T-cell (primary cell): ENCODE measurements at places on chromosomes 6 and 20. TPM values are rescaled to one million over a fixed set of nuclear protein-coding genes. Genes with fewer than 3 reads are reported as not detected.

- no peak for DNase-seq
- no peaks in the 10 kb centered on the region for H3K36me3 ChIP-seq
- H3K27me3 ChIP-seq: peaks cover 51% of the 10 kb centered on the region
- no peak overlapping the region for H3K4me3 ChIP-seq
- no peak overlapping the region for H3K27ac ChIP-seq
Observed at GRCh38 chr20:46260480-46260879, 47.8 kb downstream of the CDH22 start.

DNA sequence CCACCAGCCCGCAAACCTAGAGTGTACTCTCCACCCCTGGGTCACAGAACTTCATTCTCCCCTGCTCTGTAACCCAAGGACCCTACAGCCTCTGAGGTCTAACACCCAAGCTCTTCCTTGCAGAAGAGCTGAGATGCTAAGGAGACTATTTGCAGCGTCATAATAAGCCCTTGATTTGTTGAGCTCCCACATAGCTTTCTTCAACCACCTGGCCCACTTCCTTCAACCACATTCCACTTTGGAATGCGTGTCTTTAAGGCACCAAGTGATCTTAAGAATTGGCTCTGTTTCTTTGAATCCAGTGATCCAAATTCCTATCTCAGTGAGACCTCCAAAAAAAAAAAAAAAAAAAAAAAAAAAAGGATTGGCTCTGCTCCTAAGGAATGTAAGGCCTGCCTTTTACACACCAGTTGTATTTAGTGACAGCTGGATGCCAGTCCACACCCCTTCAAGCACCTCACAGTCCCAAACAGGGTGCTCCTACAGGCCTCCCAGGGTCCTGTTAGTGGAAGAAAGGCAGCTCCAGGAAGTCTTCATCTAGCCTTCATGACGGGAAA lies 106.2 kb downstream of the UBE3D start:
- no peak overlapping the region for H3K27ac ChIP-seq
- no peak for DNase-seq
- no peaks in the 10 kb centered on the region for H3K27me3 ChIP-seq
- no peak overlapping the region for H3K4me3 ChIP-seq

Gene MEP1A
- not detected for total RNA-seq

GRCh38 chr6:157335829-157336228 lies 12.5 kb upstream of the TMEM242 start:
- H3K36me3 ChIP-seq: no peaks in the 10 kb centered on the region
- no peaks in the 10 kb centered on the region for H3K4me1 ChIP-seq
- DNase-seq: no peak
- H3K4me3 ChIP-seq: no peak overlapping the region

GRCh38 chr6:82693094-82693493 lies 329.5 kb downstream of the TPBG start:
- DNase-seq: no peak
- no peak overlapping the region for H3K27ac ChIP-seq
- H3K27me3 ChIP-seq: peaks cover 2% of the 10 kb centered on the region
- no peak overlapping the region for H3K4me3 ChIP-seq

- H3K4me3 ChIP-seq: no peak overlapping the region
- no peak for DNase-seq
- H3K27ac ChIP-seq: no peak overlapping the region
- H3K36me3 ChIP-seq: no peaks in the 10 kb centered on the region
Observed at GRCh38 chr6:21431526-21431925, 162.0 kb upstream of the SOX4 start.

- no peaks in the 10 kb centered on the region for H3K36me3 ChIP-seq
- peaks cover 59% of the 10 kb centered on the region for H3K27me3 ChIP-seq
Observed at GRCh38 chr6:149951626-149952025, 9.8 kb downstream of the ULBP2 start.

Gene PLCB4
- total RNA-seq: not detected

Gene HLA-DRA
- total RNA-seq: 63.4 TPM

GRCh38 chr20:57323034-57323433 lies 6.6 kb upstream of the SPO11 start:
- H3K27me3 ChIP-seq: peaks cover 41% of the 10 kb centered on the region
- no peaks in the 10 kb centered on the region for H3K4me1 ChIP-seq
- H3K36me3 ChIP-seq: no peaks in the 10 kb centered on the region
- H3K4me3 ChIP-seq: no peak overlapping the region
- H3K27ac ChIP-seq: no peak overlapping the region

DNA sequence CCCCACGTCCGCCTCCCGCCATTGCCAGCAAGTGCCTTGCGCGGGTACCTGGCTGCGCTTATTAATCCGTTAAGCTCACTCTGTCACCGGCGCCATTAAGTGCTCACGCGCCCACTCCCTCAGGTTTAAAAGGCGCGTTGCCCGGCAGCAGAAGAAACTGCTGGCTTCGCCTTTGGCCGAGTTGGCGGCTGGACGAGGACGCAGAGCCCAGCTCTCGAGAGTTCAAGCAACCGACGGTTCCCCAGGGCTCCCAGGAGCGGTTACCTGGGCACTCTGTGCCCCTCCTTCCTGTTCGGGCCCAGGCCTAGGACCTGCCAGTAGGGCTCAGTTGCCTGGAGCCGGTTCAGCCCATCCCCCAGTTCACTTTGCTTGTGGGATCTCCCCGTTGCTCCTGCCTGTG lies at the start of gene GGTLC1:
TSS of gene GGTLC1 (minus strand) at position 219 of the 400 bp plus-strand sequence. CDS start 2,168 bp downstream, outside the sequence.
- DNase-seq: no peak
- no peaks in the 10 kb centered on the region for H3K4me1 ChIP-seq
- H3K36me3 ChIP-seq: no peaks in the 10 kb centered on the region

- H3K27me3 ChIP-seq: no peaks in the 10 kb centered on the region
- H3K4me1 ChIP-seq: peaks cover 3% of the 10 kb centered on the region
- no peak overlapping the region for H3K4me3 ChIP-seq
- DNase-seq: no peak
Observed at GRCh38 chr6:170545405-170545804, 7.7 kb downstream of the PSMB1 start.

DNA sequence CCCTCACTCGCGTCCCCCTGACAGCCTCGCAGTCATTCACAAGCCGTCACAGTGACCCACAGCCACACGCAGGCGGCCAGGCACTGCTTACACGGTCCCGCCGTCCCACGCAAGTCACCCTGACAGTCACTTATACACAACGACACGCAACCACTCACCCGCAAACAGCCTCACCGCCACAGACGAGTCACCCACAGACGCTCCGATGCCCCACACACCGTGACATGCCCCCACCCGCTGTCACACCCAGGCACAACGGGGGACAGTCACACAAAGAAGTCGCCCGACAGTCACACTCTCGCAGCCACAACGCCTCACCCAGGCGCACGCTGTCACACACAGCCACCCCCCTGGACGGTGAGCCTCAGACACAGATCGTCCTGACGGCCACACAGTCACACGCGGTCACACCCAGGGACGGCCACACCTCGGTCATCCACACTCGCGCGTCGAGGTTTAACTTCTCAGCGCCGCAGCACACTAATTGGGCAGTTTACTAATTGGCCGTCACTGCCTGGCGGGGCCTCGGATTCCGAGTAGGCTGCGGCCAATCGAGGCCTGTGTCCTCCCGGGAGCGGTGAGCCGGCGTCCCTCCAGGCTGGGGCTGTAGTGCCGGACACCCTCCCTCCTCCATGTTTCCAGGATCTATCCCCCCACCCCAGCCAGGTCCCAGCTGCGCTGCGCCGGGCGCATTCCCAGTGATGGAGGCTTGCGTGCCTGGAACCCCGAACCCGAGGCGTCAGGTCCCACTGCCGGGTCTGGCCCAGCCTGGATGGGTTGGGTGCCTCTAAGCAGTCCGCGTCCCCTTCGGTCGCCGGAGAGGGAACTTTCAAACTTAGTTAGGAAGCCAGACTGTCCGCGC lies 790 bp downstream of the TOX2 start:
- H3K4me3 ChIP-seq: peak overlapping the region; percentile 57
- peaks cover 4% of the 10 kb centered on the region for H3K27me3 ChIP-seq
- DNase-seq: no peak
- H3K36me3 ChIP-seq: no peaks in the 10 kb centered on the region
